ENCODE measurements at places on chromosomes 12 and 14.

DNA sequence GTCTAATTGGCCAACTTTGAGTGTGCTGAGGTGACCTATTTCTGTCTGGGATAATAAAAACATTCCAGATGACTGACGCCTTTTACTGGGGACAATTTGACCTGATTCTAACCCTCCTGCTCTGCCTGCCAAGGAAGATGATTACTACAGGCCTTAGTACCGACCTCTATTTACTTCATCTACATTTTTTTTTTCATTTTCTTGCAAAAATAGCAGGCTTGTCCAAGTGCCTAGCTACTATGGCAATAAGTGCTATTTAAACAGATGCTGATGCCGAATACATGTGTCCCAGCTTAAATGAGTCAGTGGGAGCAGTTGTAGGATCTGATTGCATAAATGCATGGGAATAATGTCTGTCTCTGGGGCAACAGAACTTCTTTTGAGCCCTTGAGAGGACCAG lies 254.3 kb downstream of the RGS6 start:
- no peak for DNase-seq

DNA sequence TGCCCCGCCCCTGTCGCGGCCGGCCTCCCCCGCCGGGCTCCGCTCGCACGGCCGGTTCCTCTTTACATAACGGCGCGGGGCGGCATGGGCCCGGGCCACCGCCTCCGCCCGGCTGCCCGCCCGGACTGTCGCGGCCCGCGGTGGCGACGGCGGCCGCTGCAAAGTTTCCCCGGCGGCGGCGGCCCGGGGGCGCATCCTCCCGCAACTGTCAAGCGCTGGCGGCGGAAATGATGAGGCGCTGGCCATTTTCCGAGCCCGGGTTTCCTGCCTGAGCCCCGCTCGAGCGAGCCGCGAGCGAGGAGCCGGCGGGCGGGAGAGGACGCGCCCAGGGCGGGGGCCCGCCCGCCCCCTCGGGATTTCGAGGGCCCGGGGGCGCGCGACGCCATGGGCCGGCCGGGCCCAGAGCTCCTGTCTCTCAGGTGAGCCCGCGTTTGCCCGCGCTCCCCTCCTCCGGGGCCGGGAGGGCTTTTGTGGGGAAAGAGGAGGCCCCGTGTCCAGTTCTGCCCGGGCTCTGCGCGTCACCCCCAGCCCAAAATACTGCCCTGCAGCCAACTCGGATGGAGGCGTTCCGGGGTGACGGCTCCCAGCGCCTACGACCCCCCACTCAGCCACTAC lies at the start of gene SH2B3:
TSS of gene SH2B3 (plus strand) at position 65 of the 615 bp plus-strand sequence. CDS start 12,223 bp downstream, outside the sequence.
- DNase-seq = no peak

DNA sequence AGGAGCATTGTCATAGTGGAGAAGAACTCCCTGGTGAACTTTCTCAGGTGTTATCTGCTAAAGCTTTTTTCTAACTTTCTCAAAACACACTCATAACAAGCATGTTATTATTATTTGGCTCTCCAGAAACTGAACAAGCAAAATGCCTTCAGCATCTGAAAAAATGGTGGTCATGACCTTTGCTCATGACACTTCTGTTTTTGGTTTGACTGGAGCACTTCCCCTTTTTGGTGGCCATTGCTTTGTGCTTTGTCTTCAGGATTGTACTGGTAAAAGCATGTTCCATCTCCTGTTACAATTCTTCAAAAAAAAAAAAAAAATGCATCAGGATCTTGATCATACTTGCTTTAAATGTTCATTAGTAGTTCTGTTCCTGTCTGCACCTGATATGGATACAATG lies 1241.6 kb upstream of the USP15 start:
- no peak for DNase-seq

DNA sequence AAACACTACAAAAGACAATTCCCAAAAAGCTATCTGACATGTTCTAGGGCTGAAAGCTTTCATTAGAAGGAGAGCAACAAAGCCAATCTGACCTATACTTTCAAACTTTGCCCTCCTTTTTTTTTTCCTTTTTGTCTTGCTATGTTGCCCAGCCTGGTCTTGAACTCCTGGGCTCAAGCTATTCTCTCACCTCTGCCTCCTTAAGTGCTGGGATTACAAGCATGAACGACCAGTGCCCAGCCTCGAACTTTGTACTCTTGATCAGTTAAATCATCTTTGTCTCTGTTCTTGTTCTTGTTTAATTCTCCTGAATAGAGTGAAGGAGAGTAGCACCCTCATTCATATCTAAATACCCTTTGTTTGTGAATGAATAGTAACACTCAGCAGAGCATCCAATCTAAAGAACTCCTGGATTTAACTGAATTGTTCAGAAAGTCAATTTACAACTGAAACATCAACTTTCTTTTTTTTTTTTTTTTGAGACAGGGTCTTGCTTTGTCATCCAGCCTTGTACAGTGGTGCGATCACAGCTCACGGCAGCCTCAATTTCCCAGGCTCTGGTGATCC lies 22.1 kb downstream of the ERP29 start:
- DNase-seq = no peak

GRCh38 chr14:90700933-90701776 lies 115.1 kb downstream of the TTC7B start:
- no peak for DNase-seq
